ENCODE measurements at places on chromosomes 16 and 17.

DNA sequence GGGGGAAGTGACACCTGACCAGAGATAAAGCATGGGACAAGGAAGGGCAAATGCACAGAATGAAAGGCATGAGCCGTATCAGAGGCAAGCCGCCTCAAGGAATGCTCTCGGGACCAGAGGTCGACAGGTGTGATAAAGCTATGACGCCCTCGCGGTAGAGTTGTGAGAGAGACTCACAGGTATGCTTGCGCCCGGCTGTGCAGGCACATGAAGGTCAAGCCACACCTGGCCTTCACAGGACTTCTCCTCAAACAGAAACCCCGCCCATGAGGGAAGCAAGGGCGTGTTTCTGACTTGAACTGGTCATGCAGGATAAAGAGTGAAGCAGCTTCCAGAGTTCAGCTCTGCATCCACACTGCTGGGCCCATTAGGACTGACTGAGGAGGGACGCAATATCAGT, 7.8 kb downstream of the NCBP3 start:
- peak; percentile 48 for DNase-seq

- no peak for DNase-seq
Observed at GRCh38 chr16:47888142-47888541, 267.7 kb downstream of the ABCC12 start.

DNA sequence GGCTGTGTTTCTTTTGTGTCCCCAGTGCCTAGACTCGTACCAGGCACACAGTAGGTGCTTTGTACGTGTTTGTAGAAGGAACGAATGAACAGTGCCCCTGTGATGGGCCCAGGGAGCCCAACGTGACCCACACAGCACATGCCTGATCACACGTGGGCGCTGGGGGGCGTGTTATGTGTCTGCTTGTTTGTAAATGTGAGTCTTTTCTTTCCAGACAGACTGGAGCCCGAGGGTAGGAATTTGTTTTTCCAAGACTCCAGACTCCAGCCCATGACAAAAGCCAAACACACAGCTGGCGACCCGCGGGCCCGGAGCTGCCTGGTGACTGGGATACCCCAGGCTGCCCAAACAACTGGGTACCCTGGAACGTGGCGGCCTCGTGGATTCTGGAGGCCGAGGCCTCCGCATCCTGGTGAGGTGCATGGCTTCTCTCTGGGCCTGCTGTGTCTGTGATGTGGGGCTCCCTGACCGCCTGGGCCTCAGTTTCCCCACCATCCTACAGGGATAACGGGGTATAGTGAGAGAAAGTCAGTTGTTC, 14.9 kb upstream of the CBFA2T3 start:
- no peak for DNase-seq

GRCh38 chr17:57329380-57330214, 73.3 kb downstream of the MSI2 start:
- DNase-seq: no peak

GRCh38 chr16:55116165-55116920, 185.7 kb downstream of the IRX5 start:
- DNase-seq: no peak
